ENCODE measurements at places on chromosomes 16 and 17. TPM values are rescaled to one million over a fixed set of nuclear protein-coding genes. Genes with fewer than 3 reads are reported as not detected.

Gene CDH11
- polyA plus RNA-seq: not detected

DNA sequence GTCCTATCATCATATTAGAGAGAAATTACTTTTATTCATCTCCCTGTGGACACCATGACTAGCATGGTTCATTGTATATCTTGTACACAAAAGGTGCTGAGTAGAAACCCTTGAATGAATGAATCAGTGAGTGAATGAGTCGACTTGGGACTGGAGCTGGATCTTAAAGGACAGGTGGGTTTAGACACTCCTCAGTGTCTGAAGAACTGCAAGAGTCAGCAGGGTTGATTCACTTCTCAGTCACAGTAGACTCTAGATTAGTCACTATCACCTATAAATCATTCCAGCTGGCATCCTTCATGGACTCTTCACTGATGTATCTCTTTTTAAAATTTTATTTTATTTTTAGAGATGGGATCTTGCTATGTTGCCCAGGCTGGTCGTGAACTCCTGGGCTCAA is 30.1 kb upstream of the PMFBP1 start:
- H3K27me3 ChIP-seq: no peaks in the 10 kb centered on the region
- no peak overlapping the region for H3K4me3 ChIP-seq
- H3K36me3 ChIP-seq: no peaks in the 10 kb centered on the region
- no peak overlapping the region for H3K27ac ChIP-seq
- no peak for DNase-seq
- no peaks in the 10 kb centered on the region for H3K4me1 ChIP-seq

Gene HEATR9
- polyA plus RNA-seq: 0.55 TPM

- H3K27ac ChIP-seq: no peak overlapping the region
- no peaks in the 10 kb centered on the region for H3K4me1 ChIP-seq
- no peaks in the 10 kb centered on the region for H3K27me3 ChIP-seq
- DNase-seq: no peak
- no peak overlapping the region for H3K4me3 ChIP-seq
Observed at GRCh38 chr16:86252596-86252995, 257.7 kb upstream of the FOXF1 start.

- H3K4me3 ChIP-seq: no peak overlapping the region
- no peaks in the 10 kb centered on the region for H3K27me3 ChIP-seq
- H3K27ac ChIP-seq: no peak overlapping the region
Observed at GRCh38 chr16:81477697-81478693, 33.4 kb downstream of the CMIP start.

GRCh38 chr16:11976850-11977375 is 379 bp downstream of the SNX29 start:
- H3K27me3 ChIP-seq: no peaks in the 10 kb centered on the region
- no peaks in the 10 kb centered on the region for H3K36me3 ChIP-seq
- peak overlapping the region; percentile 87 for H3K4me3 ChIP-seq
- no peak for DNase-seq
- H3K27ac ChIP-seq: peak overlapping the region; percentile 80

- H3K4me3 ChIP-seq: no peak overlapping the region
- H3K27ac ChIP-seq: no peak overlapping the region
- H3K27me3 ChIP-seq: no peaks in the 10 kb centered on the region
- no peaks in the 10 kb centered on the region for H3K4me1 ChIP-seq
Observed at GRCh38 chr16:72791786-72792185, 256.1 kb downstream of the ZFHX3 start.

DNA sequence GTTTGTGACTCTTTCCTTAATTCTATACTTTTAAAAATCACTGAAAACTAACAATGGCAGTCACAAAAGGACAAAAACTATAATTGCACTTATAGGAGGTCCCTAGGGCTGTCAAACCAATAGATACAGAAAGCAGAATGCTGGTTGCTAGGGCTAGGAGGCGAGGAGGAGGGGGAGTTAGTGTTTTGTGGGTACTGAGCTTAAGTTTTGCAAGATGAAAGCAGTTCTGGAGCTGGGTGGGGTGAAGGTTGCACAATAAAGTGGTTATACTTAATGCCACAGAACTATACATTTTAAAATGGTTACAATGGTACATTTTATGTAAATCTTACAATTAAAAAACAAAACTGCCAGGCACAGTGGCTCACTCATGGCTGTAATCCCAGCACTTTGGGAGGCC is 27.3 kb downstream of the NUBP1 start:
- H3K36me3 ChIP-seq: no peaks in the 10 kb centered on the region
- no peak overlapping the region for H3K27ac ChIP-seq
- H3K4me1 ChIP-seq: peaks cover 17% of the 10 kb centered on the region

- no peak overlapping the region for H3K4me3 ChIP-seq
- H3K27ac ChIP-seq: no peak overlapping the region
- peak; percentile 9 for DNase-seq
- H3K27me3 ChIP-seq: no peaks in the 10 kb centered on the region
Observed at GRCh38 chr16:70253291-70254106, 1.8 kb upstream of the EXOSC6 start.

DNA sequence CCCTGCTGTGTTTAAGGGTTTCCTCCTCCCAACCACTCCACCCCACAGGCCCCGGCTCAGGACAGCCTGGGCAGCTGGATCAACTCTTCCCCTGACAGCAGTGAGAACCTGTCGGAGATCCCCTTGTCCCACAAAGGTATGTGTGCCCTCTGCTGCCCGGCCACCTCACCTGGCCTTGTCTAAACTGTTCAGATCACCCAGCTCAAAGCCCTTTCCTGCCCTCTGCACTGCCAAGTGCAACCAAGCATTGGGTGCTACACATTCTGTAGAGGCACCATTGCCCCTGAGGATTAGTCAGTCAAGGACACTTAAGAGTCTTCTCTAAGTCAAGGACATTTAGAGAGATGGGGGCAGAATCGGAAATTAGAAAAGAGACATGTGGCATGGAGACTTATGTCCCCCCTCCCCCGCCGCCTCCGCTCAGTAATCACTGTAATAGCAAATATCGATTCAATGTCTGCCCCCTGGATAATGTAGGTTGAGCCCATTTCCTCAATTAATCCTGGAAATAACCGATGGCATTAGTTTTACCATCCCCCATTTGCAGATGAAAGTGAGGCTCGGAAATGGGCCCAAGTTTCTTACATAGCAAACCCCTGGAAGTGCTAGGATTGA is 8.1 kb downstream of the BTBD17 start:
- H3K4me3 ChIP-seq: no peak overlapping the region
- peaks cover 39% of the 10 kb centered on the region for H3K27me3 ChIP-seq
- H3K36me3 ChIP-seq: no peaks in the 10 kb centered on the region
- DNase-seq: no peak
- H3K27ac ChIP-seq: no peak overlapping the region
- no peaks in the 10 kb centered on the region for H3K4me1 ChIP-seq

DNA sequence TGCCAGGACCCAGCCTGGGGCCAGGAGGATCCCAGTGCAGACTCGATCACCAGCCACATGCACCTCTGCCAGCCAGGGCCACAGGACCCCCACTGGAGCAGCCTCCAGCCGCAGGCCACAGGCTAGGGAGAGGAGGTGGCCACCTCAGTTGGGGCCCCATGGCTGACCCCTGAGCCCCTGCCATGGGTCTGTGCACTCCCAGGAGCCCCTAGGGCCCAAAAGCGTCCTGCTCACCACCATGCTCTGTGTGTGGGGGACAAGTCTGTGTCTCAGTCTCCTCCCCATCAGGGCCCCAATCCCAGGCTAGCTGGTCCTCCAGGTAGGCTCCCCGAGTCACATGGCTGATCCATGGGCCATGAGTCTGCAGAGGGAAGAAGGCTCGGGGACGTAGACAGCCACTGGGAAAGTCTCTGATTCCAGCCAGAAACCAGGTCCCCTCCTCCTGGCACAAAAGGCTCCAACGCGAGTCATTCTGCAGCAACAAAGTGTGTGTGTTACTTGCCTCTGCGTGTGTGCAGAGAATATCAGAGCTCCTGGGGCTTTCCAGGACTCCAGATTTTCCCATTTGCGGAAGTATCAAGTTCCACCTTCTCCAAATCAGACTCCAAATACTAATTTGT is 6.1 kb upstream of the PRSS8 start:
- peak overlapping the region; percentile 59 for H3K4me3 ChIP-seq
- H3K27me3 ChIP-seq: no peaks in the 10 kb centered on the region

Gene CTF1
- not detected for polyA plus RNA-seq

DNA sequence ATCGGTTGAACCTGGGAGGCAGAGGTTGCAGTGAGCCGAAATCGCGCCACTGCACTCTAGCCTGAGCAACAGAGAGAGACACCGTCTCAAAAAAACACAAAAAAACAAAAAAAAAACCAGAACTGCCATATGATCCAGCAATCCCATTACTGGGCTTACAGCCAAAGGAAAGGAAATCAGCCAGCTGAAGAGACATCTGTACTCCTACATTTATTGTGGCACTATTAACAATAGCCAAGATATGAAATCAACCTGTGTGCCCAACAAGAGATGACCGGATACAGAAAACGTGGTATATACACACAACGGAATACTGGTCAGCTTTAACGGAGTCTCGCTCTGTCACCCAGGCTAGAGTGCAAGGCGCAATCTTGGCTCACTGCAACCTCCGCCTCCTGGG is 14.6 kb downstream of the FANCA start:
- no peaks in the 10 kb centered on the region for H3K4me1 ChIP-seq
- H3K36me3 ChIP-seq: no peaks in the 10 kb centered on the region
- DNase-seq: no peak
- H3K27me3 ChIP-seq: no peaks in the 10 kb centered on the region

DNA sequence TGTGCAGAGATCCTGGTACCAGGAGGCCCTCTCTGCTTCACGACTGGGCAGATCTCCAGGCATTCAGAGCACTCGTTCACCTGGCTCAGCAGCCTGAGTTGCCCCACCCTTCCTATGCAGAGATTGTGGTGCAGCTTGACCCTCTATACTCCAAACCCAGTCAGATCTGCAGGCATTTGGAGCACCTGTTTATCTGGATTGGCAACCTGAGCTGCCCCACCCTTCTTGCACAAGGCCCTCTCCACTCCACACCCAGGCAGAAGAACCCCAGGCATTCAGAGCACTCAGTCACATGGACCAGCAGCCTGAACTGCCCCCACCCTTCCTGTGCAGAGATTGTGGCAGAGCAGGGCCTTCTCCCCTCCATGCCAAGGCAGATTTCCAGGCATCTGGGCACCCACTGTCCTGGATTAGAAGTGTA is 88.4 kb upstream of the CDH5 start:
- no peaks in the 10 kb centered on the region for H3K27me3 ChIP-seq
- DNase-seq: no peak
- no peak overlapping the region for H3K27ac ChIP-seq
- H3K36me3 ChIP-seq: no peaks in the 10 kb centered on the region

DNA sequence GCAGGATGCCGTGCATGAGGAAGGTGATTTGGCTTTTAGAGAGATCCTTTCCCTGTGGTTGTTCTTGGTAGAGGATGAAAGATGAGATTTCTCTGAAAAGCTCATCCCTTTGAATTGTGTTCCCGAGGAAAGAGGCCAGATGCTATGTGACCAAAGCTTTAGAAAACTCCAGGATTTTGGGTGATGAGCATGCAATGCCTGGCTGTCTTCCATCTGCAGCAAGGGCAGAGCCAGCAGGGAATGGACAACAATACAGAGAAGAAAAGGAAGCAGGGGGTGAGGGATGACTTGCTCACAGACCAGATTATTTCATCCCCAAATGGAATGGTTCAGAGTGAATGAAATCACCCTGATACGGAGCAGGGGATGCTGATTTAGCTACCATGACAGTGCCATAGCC is 949.7 kb upstream of the EEF2KMT start:
- H3K27me3 ChIP-seq: no peaks in the 10 kb centered on the region
- H3K4me1 ChIP-seq: no peaks in the 10 kb centered on the region
- no peaks in the 10 kb centered on the region for H3K36me3 ChIP-seq
- no peak overlapping the region for H3K27ac ChIP-seq

Gene CCL18
- not detected for polyA plus RNA-seq
